ENCODE measurements at places on chromosomes 2 and 18.

- no peak for DNase-seq
Observed at GRCh38 chr2:157895531-157895930, 19.4 kb upstream of the ACVR1 start.

DNA sequence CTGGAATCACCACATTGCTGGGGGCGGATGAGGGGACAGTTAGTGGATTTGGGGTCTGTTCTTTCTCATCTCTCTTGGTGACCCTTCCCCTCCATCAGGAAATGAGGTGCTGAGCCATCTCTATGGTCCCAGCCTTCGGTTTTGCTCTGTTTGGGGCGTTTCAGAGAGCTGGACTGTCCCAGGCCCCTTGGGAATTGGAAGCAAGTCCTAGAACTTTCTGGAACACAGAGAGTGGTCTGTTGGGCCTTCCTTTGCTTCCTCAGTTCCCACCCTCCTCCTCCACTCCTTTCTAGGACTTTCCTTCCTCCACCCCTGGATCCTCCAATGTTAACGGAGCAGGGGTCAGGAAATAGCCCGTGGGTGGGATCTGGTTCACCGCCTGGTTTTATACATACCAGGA is 17.0 kb downstream of the RRM2 start:
- DNase-seq, result no peak

GRCh38 chr2:188132385-188132784 is 159.3 kb upstream of the GULP1 start:
- DNase-seq, result no peak

DNA sequence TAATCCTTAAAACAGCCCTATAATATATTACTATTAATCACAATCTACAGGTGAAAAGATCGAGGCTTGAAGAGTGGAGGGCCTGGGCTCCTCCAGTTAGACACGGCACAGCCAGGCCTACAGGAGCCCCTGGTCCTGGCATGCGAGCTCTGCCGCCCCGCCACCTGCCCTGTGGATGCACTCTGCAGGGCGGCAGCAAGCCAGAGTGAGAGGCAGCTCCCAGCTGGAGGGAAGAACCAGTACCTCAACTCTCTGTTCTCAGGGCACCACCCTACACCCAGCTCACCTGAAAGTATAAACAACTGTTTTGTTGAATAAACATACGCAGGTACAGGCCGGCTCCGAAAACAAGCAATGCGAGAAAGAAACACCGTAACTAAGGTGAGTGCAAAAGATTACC is 34.6 kb downstream of the EIPR1 start:
- no peak for DNase-seq

DNA sequence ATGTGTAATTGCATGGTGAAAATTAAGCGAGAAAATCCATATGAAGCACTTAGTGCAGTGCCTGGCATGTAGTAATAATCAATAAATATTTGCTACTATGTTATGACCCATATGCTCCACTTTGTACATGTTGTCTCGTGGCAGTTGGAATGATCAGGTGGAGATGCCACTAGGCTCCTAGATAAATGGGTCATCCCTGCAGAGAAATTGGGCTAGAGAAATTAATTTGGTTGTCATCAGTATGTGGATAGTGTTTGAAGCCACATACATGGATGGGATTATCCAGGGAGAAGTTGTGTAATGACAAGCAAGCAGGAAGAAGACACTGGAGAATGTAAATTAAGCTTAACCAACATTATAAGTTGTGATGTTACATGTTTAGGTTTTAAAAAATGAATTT is 33.0 kb downstream of the ACYP2 start:
- peak; percentile 47 for DNase-seq

- peak; percentile 50 for DNase-seq
Observed at GRCh38 chr2:128315122-128315828, 3.4 kb downstream of the HS6ST1 start.

GRCh38 chr2:34123996-34124785 is 525.1 kb upstream of the FAM98A start:
- no peak for DNase-seq

GRCh38 chr2:26563686-26564085 is 77.5 kb downstream of the CIB4 start:
- DNase-seq, result no peak

DNA sequence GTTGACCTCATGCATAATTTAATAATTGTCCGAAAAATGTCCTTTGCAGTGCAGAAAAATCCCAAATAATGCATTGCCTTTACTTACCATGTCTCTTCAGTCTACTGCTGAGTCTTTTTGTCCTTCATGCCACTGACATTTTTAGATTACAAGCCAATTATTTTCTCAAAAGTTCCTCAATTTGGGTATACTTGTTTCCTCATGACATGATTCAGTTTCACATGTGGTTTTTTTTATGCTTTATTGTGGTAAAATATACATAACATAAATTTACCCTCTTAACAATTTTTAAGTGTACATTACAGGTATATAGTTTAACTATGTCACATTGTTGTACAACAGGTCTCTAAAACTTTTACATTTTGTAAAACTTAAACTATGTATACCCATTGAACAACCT is 81.0 kb downstream of the EPC2 start:
- no peak for DNase-seq

- DNase-seq, result no peak
Observed at GRCh38 chr2:33672896-33673295, 73.8 kb upstream of the FAM98A start.

DNA sequence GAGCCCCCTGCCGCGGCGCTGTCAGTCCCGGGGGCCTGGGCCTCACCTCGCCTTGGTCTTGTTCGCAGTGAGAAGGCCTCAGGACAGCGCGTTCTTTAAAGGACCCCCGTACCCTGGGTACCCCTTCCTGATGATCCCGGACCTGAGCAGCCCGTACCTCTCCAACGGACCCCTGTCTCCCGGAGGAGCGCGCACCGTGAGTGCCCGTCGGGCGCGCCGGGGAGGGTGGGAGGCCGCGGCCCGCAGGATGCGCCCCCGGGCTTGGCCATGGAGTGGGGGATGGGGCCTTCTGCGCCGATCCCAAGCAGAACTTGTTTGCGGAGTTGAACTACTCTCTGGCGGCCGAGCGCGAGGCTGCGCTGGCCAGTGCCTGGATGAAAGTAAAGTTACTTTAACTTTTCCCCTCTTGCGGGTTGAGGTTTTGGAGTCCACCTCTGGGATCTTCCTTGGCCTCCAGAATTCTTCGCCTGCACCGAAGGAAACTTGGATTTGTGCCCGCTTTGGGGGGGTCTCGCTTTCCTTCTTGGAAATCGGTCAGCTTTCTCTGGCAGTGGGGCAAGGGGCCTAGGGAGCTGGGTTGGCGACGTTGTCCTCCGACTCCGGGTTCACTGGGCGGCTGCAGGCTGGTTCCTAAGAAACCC is 1.2 kb downstream of the TCF7L1 start:
- DNase-seq, result no peak

DNA sequence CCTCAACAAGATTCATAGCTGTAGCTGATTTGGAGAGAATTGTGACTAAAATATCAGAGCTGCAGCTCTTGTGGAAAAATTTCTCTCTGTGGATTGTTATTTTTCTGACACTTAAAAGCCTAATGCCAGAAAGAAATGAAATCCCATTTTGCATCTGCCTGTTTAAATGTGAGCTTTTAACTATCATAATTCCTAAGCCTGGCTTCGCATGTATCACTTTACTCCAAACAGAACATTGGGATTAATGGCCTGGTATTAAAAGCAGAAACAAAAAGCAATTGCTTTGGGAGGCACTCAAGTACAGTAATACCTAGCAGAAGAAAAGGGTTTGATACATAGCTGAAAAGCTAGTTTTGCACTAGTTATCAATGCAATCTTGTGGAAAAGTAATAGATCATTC is 164.2 kb upstream of the FSHR start:
- DNase-seq, result no peak

Measured in cerebellum (tissue), 4 donors.